SW 1271 (cell line): ENCODE measurements at places on chromosomes 11 and 22.
A peak's percentile ranks its signal among the peaks of the same experiment; 100 is the strongest.

DNA sequence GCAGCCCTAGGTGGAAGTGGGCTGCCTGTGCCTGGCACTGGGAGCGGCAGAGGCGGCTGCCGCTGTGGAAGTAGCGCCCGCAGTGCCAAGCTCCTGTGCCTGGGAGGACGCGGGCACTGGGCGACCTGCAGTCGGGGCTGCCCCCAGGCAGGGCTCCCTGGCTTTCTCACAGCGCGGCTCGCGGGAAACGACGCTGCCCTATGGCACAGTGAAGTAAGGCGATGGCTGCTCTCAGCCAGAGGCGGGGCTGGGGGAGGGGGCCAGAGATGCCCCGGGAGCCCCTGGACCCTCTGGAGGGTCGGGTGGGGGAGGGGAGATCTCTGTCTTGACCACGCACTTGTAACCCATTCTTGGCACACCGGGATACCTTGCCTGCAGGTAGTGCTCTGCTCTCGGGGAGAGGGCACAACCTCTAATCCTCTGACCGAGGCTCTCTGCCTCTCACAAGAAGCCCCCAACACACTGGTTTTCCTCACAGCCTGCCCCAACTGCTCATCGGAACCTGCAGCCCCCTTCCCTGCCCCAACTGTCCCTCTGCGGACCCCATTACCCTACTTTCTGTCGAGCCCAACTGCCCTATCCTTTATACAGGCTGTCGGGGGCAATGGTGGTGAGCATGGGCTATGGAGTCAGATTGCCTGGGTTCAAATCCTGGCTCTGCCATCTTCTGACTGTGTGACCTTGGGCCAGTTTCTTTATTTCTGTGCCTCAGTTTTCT lies 32.2 kb upstream of the TRIM29 start:
- DNase-seq = no peak

DNA sequence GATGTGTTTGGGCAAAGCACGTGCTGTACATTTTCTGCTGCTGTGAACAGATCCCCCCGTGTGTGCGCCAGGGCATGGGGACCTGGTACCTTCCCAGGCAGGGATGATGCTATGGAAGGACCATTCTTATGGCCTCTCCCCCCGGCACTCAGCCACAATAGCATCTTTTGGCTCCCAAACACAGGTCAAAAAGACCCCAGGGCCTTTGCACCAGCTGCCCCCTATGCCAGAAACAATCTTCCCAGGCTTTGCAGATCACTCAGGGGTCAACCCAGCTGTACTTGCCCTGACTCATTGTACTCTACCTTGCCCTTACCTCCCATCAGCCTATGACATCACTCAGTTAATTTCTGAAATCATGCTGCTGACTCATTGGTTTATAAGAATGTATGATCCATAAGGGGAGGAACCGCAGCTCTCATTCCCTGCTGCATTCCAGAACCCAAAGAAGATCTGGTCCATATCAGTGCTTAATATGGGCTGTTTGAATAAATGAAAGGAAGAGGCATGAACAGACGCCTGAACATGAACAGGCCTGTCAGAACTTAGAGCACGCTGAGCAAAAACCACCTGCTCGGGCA lies 100.7 kb downstream of the CELSR1 start:
- no peak for DNase-seq

GRCh38 chr22:43244803-43245527 lies 58.0 kb upstream of the TTLL12 start:
- no peak for DNase-seq

DNA sequence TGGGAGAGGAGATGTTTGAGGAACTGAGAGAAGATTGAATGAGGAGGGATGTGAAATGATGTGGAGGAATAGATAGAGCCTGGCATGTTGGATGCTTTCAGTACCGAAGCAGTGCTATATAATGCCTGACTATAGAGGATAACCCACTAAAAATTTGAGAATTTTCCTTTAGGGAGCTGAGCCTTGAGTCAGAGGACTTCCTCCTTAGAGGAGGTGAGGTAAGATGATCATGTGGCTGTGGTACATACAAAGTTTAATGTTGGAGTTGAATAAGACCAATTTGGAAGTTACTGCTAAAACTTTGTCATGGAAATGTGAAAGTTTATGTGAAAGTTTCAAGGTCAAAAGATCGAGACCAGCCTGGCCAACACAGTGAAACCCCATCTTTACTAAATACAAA lies 66.9 kb downstream of the YAP1 start:
- DNase-seq = no peak

- DNase-seq = peak; percentile 14
Observed at GRCh38 chr11:33941637-33942160, 49.8 kb upstream of the LMO2 start.

- DNase-seq = no peak
Observed at GRCh38 chr11:19472679-19473078, 231.9 kb upstream of the E2F8 start.

- no peak for DNase-seq
Observed at GRCh38 chr11:11895672-11896071, 53.9 kb downstream of the USP47 start.

DNA sequence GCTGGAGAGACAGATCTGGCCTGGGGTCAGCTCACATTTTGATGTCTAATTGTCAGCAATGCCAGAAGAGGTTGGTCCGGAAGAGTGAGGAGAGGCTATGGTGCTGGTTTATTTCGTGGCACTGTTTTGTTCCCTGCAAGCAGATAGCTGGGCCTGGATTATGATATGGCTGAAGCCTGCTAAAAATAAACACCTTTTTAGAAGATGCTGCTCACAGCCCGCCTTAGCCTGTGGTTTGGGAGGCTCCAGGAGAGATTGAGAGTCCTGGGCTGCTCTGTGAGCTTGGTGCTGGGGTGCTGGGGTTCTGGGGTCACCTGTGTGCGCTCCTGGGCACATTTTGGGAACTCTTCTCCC lies 29.6 kb upstream of the ALX4 start:
- no peak for DNase-seq

GRCh38 chr11:110076371-110076965 lies 16.7 kb upstream of the ZC3H12C start:
- no peak for DNase-seq

- DNase-seq = no peak
Observed at GRCh38 chr11:65782816-65783228, 2.0 kb upstream of the AP5B1 start.

DNA sequence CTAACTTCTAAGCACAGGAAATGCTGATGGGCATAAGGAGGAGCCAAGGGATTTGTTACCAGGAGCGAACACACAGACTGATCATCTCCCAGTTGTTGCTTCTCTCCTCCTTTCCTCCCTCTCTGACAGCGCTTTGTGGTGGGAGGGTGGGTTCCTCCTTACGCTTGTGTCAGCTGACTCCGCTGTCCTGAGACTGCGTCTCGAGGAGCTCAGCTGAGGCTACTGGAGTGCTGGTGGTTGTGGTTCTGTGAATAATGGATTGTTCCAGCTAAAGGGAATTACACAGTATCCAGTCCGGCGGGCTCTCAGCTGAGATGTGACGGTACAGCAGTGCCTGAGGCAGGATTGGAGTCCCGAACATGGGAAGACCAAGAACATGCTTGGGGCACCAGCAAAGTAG lies 113.4 kb downstream of the CTNND1 start:
- no peak for DNase-seq

- DNase-seq = no peak
Observed at GRCh38 chr11:12727563-12728211, 53.5 kb downstream of the TEAD1 start.

DNA sequence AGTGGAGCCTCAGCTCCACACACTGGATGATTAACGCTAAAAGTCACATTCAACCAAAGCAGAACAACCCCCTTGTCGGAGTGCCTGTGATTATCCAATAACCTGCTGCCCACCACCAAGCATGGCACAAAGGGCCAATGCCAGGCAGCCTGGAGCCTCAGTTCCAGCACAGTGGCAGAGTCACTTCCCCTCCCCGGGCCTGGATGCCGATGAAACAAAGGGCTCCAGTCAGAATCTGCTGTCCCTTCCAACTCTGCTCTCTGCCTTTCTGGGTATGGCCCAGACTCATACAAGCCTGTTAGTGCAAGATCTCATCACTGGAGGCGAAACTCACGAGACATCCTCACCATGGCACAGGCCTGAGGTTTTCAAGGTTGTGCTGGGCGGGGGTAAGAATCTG lies 52.1 kb downstream of the CLTCL1 start:
- DNase-seq = no peak

DNA sequence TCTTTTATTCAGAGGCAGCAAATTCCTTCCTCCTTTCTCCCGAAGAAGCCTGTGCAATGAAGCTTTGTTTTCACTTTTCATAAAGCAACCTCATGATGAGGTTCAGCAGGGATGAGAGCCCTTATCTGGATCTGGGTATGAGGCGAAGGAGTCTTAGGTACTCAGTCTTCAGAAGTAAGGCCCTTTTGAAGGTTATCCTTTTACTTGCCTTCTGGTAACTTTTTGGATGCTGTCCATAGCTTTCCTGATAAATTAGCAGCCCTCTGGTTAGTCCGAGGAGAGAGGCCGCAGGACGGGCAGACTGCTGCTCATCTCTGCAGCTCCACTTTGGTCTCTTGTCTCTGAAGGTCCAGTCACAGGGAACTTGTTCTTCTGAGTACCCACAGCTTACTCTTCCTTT lies 1.1 kb downstream of the TRIM22 start:
- DNase-seq = no peak

DNA sequence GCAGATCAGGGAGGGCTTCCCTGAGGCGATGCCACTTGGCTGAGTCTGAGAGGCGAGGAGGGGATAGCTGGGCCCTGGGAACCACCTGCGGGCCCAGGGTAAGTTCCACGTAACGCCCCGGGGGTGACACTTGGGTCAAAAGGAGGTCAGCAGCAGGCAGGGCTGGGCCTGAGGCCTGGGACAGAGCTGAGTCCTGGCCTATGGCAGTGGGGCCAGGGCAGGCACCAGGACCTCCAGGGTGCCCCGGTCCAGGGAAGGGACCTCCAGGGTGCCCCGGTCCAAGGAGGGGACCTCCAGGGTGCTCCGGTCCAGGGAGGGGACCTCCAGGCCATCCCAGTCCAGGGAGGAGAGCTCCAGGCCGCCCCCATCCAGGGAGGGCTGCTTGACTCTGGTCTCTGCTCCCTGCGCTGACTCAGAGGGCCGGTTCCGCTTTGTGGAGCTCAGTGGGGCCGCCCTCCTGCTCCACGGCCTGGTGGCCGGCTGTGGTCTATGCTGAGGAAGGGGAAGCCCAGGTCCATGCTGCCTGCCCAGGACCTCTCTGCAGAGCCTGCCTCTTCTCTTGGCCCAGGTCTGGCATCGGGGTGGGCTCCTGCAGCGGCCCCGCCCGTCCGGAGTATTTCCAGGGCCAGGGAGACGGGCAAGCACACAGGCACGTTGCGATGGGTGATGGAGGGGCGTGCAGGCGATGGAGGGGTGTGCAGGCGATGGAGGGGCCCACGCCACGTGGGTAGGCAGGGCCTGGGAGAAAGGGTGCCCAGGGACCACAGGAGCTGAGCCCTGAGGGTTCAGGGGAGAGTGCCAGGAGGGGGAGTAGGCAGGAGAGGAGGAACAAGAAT lies 19.5 kb upstream of the WNT7B start:
- no peak for DNase-seq

DNA sequence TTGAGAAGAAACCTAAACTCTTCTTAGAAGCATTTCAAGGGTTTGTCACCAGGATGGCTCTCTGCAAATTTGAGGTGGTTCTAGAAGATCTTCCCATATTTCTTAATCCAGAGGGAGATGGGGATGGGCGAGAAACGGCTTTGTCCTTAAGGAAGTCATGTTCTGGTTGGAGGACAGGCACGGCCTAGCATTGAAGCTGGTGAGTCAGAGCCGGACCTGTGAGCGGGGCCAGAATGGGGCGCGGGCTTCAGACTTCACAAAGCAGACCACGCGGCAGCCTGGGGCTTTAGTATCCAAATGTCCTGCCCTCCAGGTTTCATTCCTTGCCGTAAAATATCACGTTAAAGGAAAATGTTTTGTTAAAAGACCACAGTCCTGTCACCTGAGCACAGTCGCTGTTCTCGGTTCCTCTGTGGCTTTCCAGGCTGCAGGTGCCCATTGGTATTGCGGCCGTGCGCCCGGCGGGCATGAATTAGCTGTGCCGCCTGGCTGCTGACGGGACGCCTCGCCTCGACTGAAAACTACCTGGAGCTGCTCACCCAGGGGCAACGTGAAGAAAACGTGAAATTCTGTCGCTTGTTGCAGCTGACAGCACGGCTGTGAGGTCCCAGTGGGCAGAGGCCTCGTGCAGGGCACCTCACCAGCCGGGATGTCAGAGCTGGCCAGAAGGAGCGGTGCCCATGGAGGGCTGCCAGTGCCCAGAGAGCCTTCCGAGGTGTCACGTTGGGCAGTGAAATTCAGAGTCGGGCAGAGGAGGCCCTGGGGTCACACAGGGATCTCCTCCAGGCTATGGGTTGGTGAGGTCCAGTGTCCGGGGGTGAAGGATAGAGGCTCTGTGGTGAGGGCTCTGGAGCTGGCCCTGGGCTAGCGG lies 59.0 kb downstream of the LRP5 start:
- no peak for DNase-seq

GRCh38 chr11:844693-845644 lies 2.3 kb downstream of the TSPAN4 start:
- DNase-seq = peak; percentile 67

DNA sequence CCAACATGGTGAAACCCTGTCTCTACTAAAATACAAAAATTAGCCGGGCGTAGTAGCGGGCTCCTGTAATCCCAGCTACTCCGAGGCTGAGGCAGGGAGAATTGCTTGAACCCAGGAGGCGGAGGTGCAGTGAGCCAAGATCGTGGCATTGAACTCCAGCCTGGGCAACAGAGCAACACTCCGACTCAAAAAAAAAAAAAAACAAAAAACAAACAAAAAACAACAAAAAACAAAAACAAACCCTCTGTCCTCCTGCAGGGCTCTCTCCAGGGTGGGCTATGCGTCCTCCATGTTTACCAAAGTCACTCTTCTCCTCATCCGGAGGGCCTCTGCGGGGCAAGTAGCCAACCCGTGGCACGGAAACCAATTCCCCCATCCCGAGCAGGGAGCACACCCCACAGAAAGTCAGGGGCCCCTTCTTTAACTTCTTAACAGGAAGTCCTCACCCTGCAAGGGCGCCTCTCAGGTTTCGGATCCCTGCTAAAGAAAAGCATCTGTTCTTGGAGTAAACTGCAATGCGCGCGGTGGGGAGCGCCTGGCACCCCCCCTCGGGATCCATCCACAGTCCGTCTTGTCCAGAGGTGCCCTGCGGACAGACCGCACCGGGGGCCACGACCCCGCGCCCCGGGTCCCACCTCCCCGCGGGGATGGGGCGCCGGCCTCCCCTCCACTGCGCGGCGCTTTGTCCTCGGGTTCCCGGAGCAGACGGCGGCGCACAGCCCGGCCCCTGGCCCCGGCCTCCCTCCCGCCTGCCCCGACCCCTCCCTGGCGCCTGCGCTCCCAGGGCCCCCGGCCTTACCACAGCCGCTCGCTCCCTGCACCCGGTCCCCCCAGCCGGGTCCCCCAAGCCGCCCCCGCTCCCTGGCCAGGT lies 712 bp downstream of the CERK start:
- no peak for DNase-seq

GRCh38 chr11:877565-877964 lies 33.0 kb downstream of the CHID1 start:
- peak; percentile 32 for DNase-seq

- DNase-seq = no peak
Observed at GRCh38 chr11:48019217-48019584, 38.8 kb downstream of the PTPRJ start.
